ENCODE measurements at places on chromosomes 1 and 21.

DNA sequence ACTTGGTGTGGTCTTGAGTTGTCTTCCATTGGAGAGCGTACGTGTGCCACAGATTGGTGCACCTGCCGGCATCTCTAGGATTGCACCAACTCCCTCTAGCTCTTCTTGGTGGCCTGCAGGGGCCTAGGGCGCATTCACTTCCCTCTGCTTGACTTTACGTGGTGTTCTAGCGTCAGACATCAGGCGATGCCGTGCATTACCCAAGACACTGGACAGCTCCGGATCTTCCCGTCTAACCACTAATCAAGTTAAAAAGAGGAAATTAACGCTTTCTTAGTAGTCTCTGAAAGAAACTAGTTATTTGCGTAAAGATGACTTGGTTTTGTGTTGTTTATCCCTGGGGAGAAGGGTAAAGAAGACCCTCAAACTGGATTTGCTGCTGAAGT lies 510 bp upstream of the IL10RB start:
- no peak for DNase-seq

DNA sequence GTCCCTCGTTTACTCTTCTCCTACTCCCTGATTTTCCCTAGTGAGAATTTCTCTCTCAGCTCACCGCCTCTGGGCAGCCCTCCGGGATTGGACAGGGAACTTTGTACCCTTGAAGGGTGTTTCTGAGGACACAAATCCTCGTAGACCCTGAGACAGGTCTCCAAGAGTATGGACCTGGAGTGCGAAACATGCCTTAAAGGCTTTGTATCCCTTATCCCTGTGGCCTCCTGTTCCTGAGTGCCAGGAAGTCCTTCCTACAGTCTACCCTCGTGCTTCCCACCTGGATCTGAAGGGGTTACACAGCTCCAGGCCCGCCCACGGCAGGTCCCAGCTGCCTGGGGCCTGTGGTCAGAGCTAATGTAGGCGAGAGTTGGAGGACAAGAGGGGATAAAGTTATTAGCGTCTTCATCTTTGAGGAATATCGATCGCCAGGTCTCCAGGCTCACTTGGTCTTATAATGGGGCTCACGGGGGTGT lies 7.6 kb upstream of the PEAR1 start:
- DNase-seq, result no peak

DNA sequence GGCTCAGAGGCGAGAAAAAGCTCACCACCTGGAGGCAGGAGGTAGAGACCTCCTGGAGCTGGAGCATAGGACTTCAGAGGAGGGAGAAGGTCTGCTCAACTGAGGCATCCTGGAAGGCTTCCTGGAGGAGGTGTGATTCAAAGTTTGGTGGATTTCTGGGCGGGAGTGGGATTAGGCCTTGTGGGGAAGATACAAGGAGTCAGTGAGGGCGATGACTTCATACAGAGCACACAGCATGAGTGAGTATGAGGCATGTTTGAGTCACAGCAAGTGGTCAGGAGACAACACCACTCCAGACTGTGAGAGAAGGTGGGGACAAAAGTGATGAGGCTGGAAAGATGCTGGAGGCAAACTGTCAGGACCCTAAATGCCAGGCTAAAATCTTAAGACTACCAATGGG lies 77.6 kb downstream of the MATN1 start:
- DNase-seq, result no peak

DNA sequence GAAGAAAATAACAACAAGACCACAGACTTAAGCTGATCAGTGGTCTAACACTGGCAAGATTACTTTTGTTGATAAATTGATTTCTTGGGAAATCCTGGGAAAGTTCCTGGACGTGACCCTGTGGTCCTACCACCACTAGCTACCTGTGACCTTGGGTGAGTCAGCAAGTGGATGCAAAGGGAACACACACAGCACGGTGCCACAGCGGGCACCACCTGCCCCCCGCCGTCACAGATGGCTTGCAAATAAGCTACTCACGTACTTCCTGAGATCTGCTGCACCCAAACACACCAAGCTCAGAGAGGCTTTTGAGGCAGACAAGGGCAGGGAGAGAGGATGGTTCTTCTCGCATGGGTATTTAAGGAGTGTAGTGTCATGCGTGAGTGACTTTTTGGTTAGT lies 12.7 kb downstream of the CFAP298 start:
- DNase-seq, result no peak

- DNase-seq, result no peak
Measured at GRCh38 chr1:38128511-38128910, 81.9 kb upstream of the POU3F1 start.

DNA sequence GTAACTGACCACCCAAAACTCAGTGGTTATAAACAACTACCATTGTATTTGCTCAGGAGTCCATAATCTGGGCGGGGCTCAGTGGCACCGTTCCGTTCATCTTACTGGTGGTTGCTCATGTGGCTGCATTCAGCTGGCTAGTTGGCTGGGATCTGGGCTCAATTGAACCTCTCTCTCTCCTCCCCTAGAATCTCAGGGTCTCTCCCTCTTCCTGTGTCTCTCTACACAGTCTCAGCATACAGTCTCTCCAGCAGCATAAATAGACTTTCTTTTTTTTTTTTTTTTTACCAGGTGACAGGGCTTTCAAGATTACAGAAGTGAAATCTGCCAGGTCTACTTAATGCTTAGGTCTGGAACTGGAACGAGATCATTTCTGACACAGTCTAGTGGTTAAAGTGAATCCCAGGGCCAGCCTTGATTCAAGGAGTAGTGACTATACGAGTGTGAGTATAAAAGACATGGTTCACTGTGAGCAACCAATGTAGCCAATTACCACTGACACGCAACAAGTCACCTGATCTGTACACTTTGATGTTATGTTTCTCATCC lies 193.7 kb upstream of the ESRRG start:
- DNase-seq, result no peak

DNA sequence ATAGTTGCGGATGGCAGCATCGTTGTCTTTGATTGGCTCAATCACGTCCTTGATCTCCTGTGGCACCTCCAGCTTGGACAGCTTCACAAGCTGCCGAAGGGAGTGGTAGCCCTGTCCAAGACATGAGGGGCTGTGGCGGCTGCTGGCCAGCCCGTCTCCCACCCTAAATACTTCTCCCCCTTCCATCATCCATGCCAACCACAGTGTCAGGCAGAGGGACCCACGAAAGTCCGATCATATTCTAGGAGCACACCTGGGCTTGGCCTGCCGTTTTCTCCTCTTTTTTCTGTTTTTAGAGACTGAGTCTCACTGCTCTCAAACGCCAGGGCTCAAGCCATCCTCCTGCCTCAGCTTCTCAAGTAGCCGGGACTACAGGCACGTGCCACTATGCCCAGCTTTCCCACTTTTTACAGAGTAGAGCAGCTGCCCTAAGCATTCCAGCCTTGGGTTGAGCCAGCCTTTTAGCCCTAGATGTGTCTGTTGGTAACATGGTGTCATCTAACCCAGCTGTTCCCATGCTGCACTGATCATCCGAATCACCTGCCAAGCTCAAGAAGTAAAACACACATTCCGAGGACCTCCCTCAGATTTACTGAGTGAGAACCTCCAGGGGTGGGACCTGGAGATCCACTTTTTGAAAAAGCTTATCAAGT lies 10.4 kb downstream of the MTHFR start:
- no peak for DNase-seq

- DNase-seq, result no peak
Measured at GRCh38 chr1:230761443-230762167, 14.4 kb downstream of the CAPN9 start.

DNA sequence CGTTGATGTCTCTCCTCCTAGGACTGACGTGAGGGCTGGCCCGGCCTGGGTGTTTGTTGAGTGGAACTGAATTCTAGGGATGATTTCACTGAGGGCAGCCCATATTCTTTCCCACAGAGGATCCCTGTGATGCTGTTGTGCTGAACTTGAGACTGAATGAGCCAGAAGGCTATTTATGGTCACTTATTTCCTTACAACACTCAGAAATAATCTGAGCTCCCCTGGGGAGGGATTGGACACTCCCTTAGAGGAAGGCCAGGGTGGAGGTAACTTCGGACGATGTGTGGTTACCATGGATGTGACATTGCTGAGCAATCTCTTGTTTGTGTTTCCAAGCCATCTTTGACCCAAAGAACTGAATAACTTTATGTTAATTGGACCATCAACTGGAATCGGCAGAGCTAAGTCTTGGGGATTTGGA lies 5.1 kb upstream of the TMCO4 start:
- DNase-seq, result no peak

GRCh38 chr1:221809091-221810029 lies 67.5 kb upstream of the DUSP10 start:
- DNase-seq, result no peak

DNA sequence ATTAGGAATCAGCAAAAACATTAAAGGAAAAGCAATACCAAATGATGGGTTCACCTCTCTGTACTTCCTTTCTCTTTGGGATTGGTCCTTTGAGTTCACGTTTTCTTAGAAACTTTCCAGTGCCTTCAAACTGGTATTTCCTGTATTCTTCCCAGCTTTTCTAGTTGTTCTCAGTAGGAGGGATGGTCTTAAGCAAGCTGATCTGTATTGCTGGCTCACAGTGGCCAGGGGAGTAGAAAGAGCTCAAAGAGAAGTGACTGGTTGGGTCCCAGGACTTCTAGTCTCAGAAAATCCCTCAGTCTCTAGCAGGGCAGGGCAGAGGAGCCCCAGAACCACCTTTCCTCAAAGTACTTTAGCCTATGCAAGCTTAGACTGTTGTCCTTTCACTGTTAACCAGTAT lies 10.1 kb upstream of the USP24 start:
- no peak for DNase-seq

DNA sequence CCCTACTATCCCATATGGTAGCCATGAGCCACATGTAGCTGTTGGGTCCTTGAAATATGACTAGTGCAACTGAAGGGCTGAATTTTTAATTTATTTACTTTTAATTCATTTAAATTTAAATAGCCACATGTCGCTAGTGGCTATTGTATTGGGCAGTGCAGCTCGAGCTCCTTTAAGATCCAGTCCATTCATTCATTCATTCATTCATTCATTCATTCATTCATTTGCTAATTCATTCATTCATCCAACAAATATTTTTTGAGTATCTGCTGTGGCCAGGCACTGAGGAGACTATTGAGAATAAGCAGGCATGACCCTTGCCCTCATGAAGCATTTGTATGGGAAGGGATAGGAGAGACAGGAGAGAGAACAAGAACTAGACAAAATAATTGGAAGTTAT lies 29.5 kb upstream of the ACOT11 start:
- DNase-seq, result no peak

- DNase-seq, result no peak
Measured at GRCh38 chr21:27513016-27513415, 546.1 kb upstream of the ADAMTS5 start.

DNA sequence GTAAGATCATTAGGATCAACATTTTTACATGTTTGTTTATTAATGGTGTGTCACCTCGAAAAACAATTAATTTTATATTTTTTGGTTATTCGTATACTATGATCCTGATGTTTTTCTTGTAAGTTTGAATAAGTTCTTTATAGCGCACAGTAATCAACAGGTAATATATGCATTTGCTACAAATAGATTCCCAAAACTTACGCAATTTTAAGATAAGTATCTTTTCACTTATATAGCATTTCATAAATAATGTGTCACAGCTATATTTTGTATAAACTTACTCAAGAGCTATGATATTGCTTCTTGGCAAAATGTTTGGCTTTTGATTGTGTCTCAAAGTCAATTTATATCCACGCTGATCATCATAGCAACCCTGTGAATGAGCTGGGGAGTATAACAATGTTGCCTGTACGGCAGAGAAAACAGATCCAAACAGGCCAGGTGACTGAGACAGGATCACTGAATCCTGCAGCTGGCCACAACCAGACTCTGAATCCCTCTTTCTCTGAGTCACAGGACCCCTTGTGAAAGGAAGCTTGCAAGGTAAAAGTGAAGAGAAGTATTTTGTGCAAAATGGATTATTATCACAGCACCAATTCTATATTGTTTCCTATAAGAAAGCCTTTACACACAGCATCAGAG lies 48.6 kb downstream of the GNG12 start:
- no peak for DNase-seq

DNA sequence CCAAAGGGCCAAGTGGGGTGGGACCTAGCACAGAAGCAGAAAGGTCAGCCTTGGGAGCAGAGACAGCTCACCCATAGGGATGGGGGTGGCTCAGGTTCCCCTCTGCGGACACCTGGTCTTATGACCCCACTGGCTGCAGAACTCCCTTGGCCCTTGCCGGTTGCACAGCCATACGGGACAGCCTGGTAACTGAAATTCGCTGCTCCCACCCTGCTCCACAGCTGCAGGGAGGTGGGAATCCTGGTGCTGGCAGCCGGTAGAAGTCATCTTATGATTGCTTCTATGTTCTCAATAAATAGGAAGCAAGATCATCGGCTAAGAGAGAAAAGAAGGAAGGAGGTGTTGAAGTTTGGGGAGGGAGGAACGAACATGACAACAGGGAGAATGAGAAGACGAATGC lies 64.1 kb downstream of the HLCS start:
- DNase-seq, result no peak

DNA sequence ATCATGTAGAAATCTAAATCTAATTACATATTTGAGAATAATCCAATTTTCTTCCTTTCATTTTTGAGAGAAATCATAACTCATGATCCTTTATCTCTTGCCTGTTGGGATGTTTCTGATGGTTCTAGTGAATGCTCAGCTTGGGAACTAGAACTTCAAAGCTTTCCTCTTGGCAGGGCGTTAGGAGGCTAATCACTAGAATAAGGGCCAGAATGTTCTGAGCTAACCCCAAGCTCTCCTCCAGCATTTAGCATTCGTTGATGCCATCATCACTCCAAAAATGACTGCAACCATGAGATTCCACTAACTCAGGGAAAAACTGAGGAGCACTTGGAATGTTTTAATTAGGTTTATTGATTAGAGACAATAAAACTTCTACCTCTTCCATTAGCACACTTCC lies 93.9 kb upstream of the DPT start:
- no peak for DNase-seq

- DNase-seq, result no peak
Measured at GRCh38 chr1:42364089-42364488, 16.5 kb upstream of the RIMKLA start.

DNA sequence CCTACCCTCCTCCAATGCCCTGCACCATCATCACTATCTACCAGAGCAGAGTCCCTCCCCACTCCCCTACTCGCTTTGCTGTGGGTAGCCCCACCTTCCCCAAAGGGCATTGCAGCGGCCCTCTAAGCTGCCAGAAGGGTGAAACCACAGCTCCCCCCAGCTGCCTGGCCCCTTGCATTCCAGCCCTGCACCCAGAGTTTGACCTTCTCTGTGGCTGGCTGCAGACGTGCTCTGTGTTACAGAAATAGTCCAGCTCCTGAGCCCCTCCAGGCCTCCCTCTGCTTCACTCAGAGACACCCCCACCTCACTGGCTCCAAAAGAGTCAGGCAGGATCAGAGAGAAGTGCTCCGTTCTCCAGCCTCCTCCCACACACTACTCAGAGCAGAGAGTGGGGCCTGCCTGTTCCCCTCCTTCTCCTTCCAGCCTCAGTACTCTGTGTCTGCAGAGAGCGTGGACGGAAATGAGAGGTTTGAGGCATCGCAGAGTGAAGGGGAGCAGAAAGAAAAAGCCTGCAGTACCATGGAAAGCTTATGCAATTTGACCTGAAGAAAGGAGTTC lies 63.2 kb downstream of the PLEKHA6 start:
- no peak for DNase-seq

GRCh38 chr1:101394041-101394440 lies 157.2 kb downstream of the S1PR1 start:
- no peak for DNase-seq

GRCh38 chr1:101207891-101208290 lies 28.9 kb upstream of the S1PR1 start:
- no peak for DNase-seq

- peak; percentile 16 for DNase-seq
Measured at GRCh38 chr1:168136709-168137514, at the start of gene GPR161. GPR161 (minus strand) TSS chr1:168136930; CDS start chr1:168104850, 32,080 bp downstream.

- DNase-seq, result no peak
Measured at GRCh38 chr1:172932981-172933380, 117.8 kb downstream of the TNFSF18 start.

Data from activated naive CD4-positive, alpha-beta T cell treated with Interleukin-2 at 50 U/mL for 16 hours (primary cell).